ENCODE measurements at places on chromosomes 12 and 14.

DNA sequence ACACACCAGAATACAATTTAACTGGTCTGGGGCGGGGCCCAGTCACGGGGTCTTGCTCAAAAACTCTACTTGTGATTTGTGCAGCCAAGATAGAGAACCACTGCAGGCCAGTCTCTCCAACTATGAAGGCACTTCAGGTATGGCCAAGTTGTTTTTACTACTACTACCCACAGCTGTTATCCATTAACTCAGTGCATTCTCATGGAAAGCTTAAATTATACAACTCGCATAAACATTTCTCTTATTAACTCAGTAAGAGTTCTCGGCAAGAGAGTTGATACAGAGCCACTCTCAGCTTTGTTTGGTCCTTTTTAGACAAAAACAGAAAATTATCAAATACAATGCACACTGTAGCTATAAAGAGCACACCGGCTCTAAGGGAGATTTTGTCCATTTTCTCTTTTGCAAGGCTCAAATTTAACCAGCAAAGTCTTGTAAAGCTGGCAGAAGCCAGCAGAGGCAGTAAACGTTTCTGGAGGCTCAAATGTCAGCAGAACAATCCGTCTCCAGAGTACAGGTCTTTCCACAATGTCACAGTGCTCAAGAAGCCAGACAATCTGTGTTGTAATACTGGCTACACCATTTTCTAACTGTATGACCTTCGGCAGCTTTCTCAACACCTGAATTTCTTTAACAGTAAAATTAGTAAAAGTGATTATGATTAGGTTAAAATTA, 85.9 kb downstream of the PTGER2 start:
- DNase-seq = peak; percentile 11

DNA sequence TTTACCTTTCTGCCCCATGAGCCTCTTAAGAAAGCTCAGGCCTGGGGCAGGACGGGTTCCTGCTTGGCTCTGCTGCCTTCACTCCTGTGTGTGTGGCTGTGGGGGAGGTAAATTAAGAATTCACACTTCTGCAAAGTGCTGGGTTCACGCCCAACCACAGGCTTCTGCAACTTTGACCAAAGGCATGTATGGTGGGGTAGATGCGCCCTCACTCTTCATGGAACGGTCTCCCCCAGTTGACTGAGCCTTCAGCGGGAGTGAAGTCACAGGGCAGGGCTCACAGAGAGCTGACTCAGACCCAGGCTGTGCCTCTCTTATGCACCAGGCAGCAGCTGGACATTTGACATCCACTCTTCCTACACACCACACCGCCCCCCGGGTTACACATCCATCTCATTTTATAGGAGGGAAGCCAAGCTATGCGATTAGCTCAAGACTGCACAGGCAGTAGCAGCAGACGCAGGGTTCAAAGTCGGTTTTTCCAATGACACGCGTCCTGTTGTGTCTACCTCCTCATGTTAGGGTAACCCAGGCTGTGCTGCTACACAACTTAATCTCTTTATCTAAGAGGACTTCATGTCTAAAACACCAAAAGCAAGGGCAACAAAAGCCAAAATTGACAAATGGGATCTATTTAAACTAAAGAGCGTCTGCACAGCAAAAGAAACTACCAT, 15.4 kb upstream of the BCL11B start:
- no peak for DNase-seq

- DNase-seq = no peak
These were observed 3.1 kb downstream of the DGKA start for GRCh38 chr12:55933799-55934742.

- DNase-seq = no peak
These were observed 30.6 kb upstream of the SLC6A13 start for GRCh38 chr12:293199-293598.

- no peak for DNase-seq
These were observed 32.2 kb upstream of the KTN1 start for GRCh38 chr14:55547650-55548315.

DNA sequence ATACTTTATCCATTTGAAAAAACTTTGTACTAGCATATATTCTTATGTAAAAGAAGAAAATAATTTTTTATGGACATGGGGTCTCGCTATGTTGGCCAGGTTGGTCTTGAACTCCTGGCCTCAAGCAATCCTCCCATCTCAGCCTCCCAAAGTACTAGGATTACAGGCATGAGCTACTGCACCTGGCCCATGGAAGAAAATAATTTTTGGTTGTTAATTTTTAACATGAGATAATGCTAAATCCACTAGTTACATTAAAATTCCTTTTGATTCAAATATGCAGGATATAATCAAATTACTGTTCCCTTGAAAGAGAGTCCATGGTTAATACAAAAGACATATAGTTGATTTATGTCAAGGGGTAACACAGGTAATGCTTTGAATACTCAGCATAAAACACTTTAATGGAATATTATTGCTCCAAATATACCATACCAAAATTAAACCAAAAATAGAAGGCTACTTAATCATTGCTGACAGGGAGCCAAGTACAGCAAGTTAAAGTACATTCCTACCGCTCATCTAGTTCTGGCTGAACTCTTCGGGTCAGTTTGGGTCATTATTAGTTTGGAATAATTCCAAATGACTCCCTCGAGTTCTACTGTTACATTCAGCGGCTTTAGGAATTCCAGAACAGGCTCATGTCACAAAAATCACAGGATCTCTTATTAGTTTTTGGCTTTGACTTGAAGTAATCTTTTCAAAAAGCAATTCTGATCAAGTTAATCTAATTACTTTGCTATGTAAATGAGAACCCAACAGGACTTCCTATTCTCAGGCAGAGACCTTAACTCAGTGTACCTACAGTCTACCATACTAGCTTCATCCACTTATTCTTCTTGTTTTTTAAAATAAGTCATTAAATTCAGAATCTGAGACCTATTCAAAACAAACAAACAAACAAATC, 6.1 kb downstream of the SOS2 start:
- DNase-seq = no peak

DNA sequence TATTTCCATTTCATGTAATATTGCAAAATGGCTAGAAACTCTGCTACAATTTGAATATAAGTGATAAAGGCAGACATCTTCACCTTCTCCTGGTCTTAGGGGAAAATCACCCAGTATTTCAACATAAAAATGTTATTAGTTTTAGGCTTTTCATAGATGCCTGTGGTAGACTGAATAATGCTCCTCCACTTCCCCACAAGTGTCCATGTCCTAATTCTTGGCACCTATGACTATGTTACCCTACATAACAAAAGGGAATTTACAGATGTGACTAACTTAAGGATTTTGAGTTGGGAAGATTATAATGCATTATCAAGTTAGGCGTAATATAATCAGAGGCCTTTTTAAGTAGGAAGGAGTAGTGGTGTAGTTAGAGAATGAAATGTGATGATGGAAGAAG, 196.4 kb downstream of the TMTC3 start:
- no peak for DNase-seq

GRCh38 chr12:10301103-10301502, 6.6 kb upstream of the KLRD1 start:
- DNase-seq = no peak

- no peak for DNase-seq
These were observed 197.4 kb upstream of the SLC38A2 start for GRCh38 chr12:46569826-46570439.

- no peak for DNase-seq
These were observed 647.1 kb downstream of the VRK1 start for GRCh38 chr14:97444248-97444647.

DNA sequence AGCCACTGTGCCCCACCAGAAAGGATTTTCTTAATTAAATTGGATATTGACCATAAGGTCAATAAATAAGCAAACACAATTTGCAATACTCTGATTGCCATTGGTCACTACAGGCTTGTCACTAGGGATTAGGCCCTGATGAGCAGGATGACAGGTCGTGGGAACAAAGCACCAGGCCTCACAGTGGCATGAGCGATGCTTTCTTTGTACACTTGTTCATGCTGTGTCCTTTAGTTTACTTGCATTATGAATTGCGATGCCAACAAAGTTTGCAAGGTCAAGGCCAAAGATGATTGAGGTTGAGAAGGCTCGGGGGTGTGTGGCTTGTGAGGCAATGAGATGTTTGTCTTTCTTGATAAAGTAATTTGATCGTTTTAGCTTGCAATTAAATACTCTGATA, 136.0 kb downstream of the TTC8 start:
- DNase-seq = no peak

DNA sequence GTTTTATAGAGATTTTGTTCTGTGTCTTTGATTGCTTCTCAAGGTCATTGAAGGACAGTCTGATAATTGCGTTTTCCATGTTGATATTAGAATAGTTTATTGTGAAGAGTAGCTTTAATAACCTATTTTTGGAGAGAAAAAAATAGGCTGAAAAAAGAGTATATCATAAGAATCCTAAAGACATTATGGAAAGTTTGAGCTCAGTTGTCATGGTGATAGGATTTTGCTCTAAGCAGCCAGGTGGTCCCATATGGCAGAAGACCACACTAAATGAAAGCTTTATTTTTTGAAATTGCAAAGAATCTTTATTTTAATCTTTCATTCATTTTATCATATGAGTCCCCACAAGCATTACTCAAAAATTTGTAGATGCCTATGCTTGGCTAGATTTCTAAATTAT, 358.9 kb upstream of the NAV3 start:
- no peak for DNase-seq

DNA sequence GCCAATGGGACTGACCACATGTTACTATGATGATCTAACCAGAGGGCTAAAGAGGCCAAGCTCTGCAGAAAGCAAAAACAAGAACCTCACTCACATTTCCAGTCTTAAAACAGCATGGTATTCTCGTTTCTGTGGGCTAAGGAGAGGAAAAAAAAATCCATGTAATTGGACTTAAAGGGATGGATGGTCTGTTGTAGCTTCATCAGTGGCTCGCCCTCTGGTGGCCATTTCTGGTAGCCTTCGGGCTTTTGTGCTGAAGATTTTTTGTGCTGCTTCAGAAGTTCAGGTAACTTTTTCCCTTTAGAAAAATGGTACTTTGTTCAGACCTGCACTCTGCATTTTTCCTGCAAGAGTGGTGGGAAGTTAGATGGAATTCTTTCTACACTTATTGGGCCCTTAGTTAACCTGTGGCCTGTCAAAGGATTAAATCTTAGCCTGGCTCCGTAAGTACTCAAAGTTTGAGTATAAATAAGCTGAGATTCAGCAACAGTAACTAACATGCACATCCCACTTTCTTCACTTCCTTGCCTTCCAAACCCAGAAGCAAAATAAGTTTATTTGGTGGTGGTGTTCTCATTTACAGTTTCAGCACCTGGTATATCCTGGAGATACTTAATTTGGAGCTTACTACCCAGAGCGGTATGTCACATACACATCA, 22.3 kb downstream of the DCAF4 start:
- DNase-seq = peak; percentile 64

DNA sequence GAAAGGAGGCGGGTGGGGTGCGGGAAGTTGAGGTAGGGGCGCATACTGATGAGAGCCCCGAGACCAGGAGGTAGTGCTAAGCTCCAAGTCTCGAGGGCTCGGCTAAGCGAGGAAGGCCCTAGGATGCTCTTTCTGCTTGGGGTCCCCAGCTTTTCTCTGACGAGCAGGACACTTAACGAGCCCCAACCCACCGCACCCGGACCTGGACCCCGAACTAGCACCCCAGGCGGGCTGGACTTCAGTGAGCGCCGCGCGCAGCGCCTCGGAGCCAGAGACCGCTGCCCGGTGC, 4.7 kb upstream of the C1QL4 start:
- no peak for DNase-seq

GRCh38 chr14:98375566-98375965, 896.4 kb downstream of the BCL11B start:
- no peak for DNase-seq

DNA sequence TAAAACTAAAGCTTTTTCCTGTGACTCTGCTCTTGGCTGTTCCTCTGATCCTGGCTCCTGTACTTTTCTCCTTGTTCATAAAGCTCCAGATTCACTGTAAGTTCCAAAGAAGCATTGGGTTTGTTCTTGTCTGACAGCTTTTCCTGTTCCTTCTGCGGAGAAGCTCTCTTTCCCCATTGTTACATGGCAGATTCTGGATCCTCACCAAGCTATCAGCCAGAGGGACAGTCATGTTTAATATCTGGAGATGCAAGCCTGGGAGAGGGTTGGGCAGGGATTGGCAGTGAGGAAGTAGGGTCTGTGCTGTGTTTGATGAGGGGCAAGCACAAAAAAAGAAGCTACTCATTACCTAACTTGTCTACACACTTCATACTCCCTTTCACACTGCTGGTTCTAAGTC, 107.9 kb downstream of the AKAP6 start:
- DNase-seq = no peak

DNA sequence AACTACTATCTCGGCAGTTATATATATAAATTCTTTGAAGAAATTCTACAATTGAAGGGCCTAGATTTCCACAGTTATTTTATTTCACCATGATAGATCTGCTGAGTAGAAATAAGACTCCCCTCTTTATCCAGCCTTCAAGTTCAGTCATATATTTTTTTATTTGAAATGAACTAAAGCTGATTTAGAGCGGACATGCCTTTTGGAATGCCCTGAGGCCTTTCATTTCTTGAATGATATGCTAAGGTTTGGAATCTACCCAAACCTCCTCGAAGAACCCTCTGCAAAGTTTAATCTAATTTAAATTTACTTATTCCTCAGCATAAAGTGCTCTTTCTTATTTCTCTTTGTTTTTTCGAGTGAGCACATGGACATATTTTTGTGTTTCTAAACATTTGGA, 15.1 kb downstream of the SIX1 start:
- DNase-seq = no peak

GRCh38 chr14:105193916-105194782, 13.0 kb upstream of the NUDT14 start:
- DNase-seq = no peak

DNA sequence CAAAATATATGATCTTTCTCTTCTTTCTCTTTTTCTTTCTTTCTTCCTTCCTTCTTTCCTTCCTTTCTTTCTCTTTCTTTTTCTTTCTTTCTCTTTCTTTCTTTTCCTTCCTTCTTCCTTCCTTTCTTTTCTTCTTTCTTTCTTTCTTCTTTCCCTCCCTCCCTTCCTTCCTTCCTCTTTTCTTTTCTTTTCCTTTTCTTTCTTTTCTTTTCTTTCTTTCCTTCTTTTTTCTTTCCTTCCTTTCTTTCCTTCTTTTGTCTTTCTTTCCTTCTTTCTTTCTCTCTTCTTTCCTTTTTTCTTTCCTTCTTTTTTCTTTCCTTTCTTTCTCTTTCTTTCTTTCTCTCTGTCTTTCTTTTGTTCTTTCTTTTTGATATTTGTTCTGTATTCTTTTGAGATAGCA, 1356.0 kb upstream of the SEL1L start:
- DNase-seq = no peak
